ENCODE measurements at places on chromosomes 2 and 18.

GRCh38 chr2:121173112-121173511 lies 111.9 kb downstream of the TFCP2L1 start:
- no peak for DNase-seq

GRCh38 chr2:229927817-229928321 lies 5.6 kb downstream of the FBXO36 start:
- DNase-seq = no peak

DNA sequence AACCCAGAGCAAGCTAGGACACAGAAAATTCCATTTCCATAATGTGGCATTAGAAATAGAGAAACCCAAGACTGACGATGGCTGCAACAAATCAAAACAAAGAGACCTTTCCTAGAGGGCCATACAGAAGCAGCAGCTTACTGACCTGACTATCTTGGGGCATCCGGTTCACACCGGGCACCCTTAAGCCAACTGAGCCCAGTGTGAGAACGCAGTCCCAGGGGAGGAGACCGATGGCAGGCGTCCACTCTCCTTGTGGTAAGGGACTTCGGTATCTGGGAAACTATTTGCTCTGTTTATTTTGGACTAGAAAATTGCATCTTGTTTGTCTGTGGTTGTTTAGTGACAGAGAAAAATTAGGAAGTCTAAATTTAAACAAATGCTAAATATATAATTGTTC lies 244.8 kb upstream of the COPS8 start:
- no peak for DNase-seq

DNA sequence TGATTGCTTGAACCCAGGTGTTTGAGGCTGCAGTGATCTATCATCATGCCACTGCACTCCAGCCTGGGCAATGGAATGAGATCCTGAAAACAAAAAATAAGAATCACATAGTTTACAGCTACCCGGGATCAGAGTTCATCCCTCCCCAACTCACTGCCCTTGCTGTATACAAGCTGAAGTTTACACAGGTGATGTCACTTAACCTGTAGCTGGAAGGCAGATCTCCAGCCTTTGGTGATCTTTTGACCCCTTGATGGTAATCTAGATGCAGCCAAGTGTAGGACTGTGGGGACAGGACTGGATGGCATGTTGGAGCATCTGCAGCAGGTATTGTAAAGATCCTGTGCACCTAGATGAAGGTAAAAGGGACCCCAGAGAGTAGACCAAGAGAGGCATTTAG lies 66.7 kb upstream of the SLC14A2 start:
- no peak for DNase-seq

DNA sequence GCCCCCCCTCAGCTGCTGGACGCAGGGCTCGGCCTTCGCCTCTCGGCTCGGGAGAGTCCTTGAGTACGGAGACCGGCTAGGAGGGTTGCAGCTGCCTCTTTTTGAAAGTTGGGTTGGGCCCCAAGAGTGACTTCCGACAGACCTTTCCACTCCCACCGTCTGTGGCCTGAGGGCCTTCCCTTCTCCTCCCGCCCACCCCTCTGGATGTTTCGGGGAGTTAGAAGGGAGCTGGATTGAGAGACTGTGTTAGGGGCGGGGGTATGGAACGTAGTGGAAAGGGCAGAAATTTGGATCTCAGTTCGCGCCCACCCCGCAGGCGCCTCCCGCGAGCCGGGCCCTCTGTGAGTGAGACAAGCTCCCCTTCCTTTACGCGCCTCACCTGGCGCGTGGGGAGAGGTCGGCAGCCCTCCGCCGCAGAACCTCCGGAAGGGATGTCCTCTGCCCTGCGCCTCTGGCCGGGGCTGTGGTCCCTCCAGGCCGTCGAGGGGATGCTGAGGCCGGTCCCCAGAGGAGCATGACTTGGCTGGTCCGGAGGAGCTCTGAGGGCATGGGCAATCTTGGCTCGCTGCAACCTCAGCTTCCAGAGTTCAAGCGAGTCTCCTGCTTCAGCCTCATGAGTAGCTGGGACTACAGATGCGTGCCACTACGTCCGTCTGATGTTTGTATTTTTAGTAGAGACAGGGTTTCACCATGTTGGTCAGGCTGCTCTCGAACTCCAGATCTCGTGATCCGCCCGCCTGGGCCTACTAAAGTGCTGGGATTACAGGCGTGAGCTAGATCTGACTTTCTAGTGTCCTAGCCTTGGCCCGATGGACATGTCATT lies 15.9 kb downstream of the C2orf74 start:
- no peak for DNase-seq

DNA sequence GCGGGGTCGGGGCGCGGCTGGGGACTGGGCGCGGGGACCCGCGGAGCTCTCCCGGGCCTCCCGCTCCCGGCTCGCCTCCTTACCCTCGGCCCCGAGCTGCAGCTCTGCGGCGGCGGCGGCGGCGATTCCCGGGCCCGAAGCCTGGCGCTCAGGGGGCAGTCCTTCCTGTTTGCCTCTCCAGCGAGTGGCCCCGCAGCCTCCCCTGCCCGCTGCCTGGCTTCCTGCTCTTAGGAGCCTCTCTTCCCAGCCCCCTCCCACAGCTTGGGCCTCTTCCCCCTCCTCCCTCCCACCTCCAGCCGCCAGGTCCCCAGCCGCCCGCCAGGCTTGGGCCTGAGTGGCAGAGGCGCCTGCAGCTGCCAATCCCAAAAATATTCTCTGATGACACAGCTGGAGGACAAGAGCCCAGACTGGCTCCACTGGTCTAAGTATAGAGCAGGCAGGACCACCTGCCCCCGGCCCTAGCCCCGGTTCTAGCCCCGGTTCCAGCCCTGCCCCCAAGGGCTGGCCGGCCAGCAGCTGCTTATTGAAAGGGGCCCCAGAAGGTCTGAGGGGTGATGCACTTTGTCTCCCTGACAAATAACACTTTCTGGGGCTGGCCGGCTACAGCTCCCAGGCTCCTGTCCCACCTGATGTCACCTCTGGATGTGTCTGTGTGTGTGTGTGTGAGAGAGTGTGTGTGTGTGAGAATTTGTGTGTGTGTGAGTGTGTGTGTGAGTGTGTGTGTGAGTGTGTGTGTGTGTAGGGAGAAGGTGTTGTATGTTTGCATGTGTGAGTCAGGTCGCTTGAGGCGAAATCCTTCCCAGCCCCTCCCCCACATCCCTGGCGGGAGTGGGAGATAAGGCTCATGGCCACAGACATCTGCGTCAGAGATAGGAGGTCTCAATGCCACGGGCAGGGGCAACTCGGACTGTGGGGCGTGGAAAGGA lies at the start of gene OBSL1:
Gene OBSL1, minus strand, starts transcription at position 229 of the 926 bp plus-strand sequence. CDS start 307 bp downstream, outside the sequence.
- peak; percentile 22 for DNase-seq

GRCh38 chr2:236970656-236971010 lies 115.1 kb upstream of the COPS8 start:
- DNase-seq = no peak

- DNase-seq = no peak
Measured at GRCh38 chr18:5059696-5060032, 137.4 kb downstream of the AKAIN1 start.

GRCh38 chr2:9803023-9803805 lies 40.1 kb upstream of the TAF1B start:
- no peak for DNase-seq

DNA sequence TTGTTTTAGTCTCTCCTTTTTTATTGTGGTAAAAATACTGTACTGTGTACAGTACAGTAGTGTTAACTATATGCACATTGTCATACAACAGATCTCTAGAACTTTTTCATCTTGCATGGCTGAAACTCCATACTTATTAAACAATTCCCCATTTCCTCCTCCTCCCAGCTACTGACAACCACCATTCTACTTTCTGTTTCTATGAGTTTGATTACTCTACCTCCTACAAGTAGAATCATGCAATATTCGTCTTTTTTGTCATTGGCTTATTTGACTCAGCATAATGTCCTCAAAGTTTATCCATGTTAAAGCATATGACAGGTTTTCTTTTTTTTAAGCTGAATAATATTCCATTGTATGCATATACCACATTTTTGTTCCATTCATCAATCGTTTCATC lies 338.2 kb downstream of the AGPS start:
- DNase-seq = no peak

DNA sequence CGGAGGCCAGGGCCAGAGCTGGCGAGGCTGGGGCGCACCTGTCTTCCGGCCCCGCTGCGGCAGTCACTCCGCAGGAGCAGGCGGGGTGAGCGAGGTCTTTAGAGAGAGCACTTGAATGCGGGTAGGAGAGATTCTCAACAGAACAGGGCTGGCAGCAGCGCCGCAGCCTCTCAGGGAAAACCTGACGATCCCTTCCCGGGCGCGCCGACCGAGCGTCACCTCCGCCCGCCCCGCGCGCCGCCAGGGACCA lies 526 bp downstream of the PRKRA start:
- DNase-seq = no peak

- no peak for DNase-seq
Measured at GRCh38 chr18:55173291-55173690, 214.0 kb upstream of the CCDC68 start.

DNA sequence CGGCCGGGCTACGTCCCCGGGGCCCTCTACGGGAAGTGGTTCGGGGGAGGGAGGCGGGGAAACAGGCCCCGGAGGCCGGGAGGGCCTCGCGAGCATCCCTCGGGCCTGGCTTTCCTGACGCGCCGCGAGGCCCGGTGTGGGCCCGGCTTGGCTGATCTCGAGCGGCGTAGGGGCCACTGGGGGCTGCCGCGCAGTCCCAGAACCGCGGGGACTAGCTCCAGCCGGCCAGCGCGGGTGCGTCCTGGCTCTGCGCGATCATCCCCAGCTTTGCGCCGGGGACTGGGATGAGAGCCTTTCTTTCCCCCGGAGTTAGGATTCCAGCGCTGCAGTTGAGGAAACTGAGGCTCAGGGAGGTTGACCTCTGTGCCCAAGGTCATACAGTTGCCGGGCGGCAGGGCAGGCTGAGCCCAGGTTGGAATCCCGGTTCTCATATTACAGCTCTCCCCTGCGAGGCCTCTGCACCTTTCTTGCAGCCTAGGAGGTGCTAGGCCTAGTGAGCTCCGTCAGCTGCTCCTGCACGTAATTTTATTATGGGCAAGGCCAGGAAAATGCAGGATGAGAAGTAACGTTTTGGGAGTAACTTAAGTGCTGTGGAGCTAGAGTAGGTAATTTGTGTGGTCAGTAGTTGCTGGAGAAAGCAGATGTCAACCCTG lies 501 bp downstream of the LPIN1 start:
- no peak for DNase-seq

GRCh38 chr2:50951437-50951836 lies 80.5 kb downstream of the NRXN1 start:
- no peak for DNase-seq

DNA sequence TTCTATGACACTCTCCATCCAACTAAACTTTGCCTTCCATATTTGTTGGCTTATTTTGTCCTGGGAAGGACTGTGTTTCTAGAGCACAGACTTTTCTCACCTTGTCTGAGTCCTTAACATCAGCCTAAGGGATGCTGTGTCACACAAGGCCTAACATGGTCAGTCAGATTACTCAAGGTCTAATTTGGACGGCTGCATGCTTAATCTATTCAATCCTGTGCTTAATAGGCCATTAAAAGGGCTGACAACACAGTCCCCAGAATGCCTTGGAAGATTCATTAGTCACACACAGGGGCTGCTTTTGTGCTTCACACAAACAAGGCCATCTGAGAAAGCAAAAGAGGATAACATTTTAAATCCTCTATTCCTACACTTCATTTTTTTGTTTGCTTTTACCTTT lies 84.0 kb downstream of the DYNAP start:
- no peak for DNase-seq
